ENCODE measurements at places on chromosomes 2 and 18.

- no peak for DNase-seq
Measured at GRCh38 chr2:238039985-238040384, 20.8 kb upstream of the SCLY start.

DNA sequence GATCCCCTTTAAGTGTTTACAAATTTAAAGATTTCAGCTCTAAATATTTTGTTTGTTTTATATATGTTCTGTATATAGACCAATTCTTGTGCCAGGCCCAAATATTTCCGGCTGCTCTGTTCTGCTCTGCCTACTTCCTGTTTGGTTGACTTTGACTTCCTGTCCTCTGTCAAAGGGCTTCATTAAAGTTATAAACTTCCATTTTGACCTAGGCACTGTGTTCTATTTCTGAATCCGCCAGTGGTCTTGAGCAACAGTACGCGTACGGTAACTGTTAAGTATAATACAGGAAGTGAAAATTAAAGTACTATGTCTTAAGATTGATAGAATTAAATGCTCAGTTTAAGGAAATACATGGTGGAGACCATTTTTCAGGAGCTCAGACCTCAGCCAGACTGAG lies 13.5 kb upstream of the REL start:
- no peak for DNase-seq

- DNase-seq = no peak
Measured at GRCh38 chr2:184402381-184402780, 195.9 kb upstream of the ZNF804A start.

DNA sequence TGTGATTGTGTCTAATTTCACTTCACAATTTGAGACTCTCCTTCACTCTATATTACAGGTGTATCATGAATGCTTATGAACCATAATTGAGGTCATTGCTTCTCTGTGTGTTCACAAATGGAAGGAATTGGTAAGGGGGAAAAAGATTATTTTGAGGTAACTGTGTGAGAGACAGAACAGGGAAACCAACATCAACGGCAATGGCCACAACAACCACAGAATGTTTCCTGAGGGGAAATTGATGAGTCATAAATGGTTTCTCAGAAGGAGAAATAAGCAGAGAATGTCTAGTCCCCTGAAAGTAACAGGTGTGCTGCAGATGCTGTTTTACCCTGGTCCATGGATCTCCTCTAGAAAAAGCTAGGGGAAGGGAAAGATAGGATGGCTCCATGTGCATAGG lies 361.2 kb upstream of the GALNT5 start:
- no peak for DNase-seq

Measured in fibroblast of the conjunctiva (primary cell).